T follicular helper cell (primary cell): ENCODE measurements at places on chromosomes 3 and 15.

DNA sequence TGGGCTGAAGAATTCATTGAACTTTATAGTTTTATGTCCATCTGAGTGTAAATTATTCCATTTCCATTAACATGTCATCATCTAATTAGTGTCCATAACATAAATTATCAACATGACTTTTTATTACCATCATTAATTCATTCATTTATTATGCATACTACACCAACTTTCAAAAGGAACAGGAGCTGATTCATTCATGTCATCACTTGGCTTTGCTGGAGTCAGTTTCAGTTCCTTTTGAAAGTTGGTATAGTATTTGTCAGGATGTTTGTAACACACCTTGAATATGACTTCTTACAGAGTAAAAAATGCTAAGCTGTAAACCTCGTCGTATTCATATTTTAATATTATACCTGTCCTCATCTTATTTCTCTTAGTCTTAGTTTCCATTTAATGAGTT, 298.0 kb upstream of the RBMS3 start:
- DNase-seq, result no peak

DNA sequence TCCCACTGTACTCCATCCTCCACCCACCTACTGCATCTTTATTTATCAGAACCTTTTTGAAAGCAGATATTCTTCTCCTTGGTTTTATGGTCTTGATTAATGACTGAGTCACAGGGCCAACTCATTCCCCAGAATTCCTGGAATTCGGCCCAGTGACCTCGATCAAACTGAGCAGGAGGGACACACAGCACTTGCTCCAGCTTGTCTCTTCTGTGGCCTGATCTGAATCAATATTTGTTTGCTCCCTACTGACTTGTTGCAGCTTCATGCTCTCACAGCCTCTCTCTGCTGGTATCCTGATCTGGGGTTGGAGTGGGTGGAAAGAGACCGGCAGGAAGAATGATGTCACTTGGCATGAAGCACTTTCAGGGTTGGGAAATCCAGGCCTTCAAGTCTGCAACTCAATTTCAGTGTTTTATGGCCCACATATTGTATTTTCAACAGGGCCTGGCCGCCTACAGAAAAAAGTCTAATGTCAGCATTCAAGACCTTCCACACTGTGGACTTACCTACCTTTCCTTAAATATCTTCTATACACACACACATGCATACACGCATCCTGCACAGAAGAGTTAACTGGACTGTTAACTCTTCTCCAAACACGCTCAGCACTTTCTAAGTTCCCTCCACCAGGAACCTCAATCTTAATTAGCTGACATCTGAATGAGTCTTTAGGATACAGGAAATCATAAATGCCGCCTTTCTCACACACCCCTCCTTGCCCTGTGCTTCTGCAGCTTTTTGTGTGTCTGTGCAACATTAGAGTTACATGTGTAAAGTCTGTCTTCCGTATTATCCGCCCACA, 4.6 kb downstream of the ANXA2 start:
- DNase-seq, result no peak

DNA sequence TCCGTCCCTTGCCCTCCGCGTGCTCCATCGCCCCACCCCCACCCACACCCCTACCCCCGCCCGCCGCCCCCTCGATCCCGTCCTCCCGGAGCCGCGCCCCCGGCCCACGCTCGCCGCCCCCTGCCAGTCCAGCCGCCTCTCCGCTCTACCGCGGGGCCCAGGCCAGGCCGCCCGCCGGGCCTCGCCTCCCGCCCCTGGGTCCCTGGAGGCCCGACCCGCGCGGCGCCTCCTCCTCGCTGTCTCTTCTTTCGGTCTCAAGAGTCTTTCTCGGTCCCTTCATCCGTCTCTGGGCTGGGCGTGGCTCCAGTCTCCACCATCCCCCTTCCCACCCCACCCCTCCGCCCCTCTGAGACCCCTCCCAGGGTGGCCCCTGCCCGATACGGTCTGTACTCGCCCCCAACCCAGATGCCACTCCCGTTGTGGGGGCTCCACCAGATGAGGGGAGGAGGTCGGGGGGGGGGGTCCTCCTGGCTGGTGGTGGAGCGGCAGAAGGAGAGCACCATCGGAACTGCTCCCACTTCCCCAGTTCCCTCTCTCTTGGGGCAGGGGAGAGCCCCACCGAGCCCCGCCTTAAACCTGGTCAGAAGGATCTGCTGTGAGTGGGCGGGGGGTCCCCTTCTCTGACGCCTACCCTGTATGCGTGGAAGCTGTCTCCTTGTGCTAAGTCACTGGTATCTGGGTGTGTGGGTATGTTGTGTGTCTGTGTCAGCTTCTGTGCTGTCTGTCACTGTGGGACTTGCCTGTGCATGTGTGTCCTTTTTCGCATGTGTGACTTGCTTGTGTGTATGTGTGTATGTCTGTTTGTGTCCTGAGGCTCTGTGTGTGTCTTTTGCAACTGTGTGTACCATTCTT, 1.0 kb downstream of the PRKCD start:
- DNase-seq, result peak; percentile 9

- DNase-seq, result no peak
Observed at GRCh38 chr15:65947041-65947440, 77.8 kb downstream of the RAB11A start.

GRCh38 chr3:64361962-64362735, 136.9 kb upstream of the PRICKLE2 start:
- no peak for DNase-seq

- no peak for DNase-seq
Observed at GRCh38 chr3:156579427-156579851, 24.5 kb upstream of the SSR3 start.

GRCh38 chr3:65532215-65532614, 506.5 kb downstream of the MAGI1 start:
- DNase-seq, result no peak

DNA sequence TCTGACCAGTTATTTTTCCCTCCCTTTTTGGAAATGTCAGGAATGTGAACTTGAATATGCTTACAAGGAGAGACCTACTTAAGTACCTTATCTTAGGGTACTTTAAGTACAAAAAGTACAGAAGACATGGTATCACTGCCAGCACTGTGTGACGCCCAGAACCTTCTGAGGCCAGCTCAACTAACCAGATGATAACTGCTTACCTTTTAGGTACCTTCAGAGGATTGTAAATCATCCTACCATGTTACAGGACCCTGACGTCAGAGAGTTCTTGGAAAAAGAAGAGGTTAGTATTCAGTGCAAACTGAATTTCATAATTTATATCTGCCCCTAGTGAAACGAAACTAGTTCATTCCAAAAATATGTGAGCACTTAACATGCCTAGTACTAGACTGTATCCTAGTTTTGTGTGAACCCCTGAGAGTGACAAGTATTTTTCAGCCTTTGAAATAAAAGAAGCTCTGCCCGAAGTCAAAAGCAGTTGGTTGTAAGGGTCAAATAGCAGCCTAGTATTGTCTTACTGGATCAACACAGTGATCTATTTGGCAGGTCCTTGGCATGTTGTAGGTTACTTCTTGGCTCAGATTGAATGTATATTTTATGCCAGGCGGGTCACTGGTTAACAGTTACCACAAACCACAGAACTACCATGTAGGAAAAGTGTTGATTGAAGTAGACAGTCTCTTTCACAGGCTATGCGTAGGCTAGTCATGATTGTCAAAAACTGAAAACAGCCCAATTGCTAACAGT, 23.8 kb upstream of the SNX22 start:
- DNase-seq, result no peak

GRCh38 chr3:31768479-31769125, 212.5 kb downstream of the OSBPL10 start:
- peak; percentile 21 for DNase-seq

GRCh38 chr3:27487383-27487782, 3.2 kb upstream of the SLC4A7 start:
- DNase-seq, result no peak

- no peak for DNase-seq
Observed at GRCh38 chr3:172646439-172647015, 64.3 kb downstream of the NCEH1 start.

DNA sequence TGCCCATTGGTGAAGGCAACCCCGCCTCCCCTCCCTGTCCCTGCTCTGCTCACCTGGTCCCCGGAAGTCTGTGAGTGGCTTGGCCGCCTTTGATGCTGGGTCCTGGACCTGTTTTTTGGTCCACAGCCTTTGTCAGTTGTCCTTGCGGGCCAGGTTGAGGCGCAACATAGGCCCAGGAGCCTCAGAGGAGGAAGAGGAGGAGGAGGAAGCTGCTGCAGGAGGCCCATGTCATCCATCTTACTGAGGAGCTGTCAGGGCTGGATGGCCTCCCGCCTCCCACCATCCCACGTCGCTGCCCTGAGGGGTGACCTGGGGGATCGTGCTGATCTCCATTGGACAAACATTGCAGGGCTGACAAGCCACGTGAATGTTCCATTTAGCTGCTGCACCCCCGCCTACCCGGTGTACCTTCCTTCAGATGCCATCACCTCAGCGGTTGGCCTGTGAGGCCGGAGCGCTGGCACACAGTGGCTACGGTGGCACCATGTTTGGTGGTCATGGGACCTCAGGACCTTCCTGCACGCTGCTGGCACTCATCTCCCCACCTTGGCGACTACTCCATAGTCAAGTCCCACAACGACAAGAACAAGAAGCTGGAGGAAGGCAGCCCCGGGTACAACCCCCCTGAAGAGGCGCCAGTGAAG, 106.3 kb downstream of the SMAD6 start:
- DNase-seq, result no peak

- no peak for DNase-seq
Observed at GRCh38 chr3:117192888-117193287, 483.3 kb downstream of the TUSC7 start.

GRCh38 chr15:63446255-63446654, 58.1 kb upstream of the USP3 start:
- no peak for DNase-seq

- no peak for DNase-seq
Observed at GRCh38 chr3:21328711-21329390, 422.2 kb downstream of the ZNF385D start.

DNA sequence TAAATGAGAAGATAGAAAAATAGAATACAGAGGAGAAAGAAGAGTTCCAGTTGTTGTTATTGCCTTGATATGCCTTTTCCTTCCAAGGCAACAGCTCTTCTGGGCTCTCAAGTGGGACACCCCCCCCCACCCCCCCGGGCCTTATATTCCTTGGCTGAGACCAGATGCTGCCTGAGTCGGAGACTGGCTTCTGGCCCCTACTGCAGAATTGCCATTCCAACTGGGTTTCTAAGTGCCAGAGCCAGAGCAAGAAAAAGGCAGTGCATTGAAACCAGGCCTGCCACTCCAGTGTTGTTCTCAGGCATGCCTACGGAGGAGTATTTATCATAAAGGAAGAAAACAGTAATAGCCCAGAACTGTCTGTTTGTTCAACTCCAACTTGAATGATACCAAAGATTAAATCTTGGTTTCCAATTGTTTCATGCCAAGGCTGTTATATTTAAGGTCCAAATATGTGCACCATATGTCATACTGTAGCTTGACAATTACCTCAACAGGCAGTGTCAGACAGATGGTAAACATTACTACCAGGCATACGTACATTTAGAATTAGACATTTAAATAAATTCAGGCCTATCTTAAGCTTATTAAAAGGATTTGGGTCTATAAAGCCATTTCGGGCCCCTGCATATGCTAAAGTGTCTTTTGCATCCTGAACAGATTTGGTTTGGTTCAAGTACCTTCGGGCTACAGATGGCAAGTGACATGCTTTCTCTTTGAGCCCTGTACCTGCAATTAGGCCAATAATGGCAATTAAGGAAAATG, 209.9 kb upstream of the SEMA6D start:
- DNase-seq, result no peak

DNA sequence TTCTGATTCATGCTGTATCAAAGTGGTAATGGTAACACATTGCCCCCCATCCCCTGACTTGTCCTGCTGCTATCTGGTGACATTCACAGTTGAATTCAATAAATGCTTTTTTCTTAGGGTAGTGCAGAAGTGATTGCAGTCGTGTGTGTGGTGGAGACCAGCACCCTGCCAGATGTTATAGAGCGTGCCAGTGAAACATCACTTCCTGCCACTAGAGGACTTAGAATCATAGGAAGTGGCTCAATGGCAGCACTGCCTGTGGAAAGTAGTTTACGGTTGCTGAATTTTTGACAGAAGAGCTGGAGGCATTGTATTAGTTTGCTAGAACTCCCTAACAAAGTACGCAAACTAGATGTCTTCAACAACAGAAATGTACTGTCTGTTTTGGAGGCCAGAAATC, 37.4 kb upstream of the P2RY12 start:
- DNase-seq, result no peak
